Transverse colon (tissue), 4 donors: ENCODE measurements at places on chromosomes 4 and X. TPM values are rescaled to one million over a fixed set of nuclear protein-coding genes. Genes with fewer than 3 reads are reported as not detected.

Gene RTL3
- 1.1 TPM for total RNA-seq

Gene REELD1
- 0.27 TPM for total RNA-seq

Gene GUCY1B1
- 6.0 TPM for total RNA-seq

Gene MBNL3
- total RNA-seq = 37.4 TPM

Gene AIMP1
- 23.3 TPM for total RNA-seq

Gene SPP1
- total RNA-seq = 23.5 TPM

Gene COL4A6
- total RNA-seq = 0.55 TPM

Gene NR3C2
- 55.5 TPM for total RNA-seq

Gene TMSB15B
- 0.82 TPM for total RNA-seq

Gene FAM47A
- total RNA-seq = not detected

Gene BCORL1
- 5.6 TPM for total RNA-seq

Gene SMIM31
- 2.0 TPM for total RNA-seq

Gene CYLC1
- total RNA-seq = not detected

Gene FSTL5
- total RNA-seq = not detected

Gene SYN1
- 0.40 TPM for total RNA-seq

Gene HTRA3
- total RNA-seq = 1.5 TPM

Gene CLDN34
- not detected for total RNA-seq

Gene ATP2B3
- total RNA-seq = not detected

Gene DCHS2
- 20.6 TPM for total RNA-seq

Gene BANK1
- 0.20 TPM for total RNA-seq

Gene REPS2
- 18.4 TPM for total RNA-seq

Gene RPL34
- 363 TPM for total RNA-seq

Gene MAGEA8
- total RNA-seq = not detected

Gene VSIG4
- 7.5 TPM for total RNA-seq

Gene MTMR8
- total RNA-seq = 11.2 TPM

Gene SLC25A14
- total RNA-seq = 10.0 TPM

Gene TCEAL7
- total RNA-seq = 3.7 TPM

Gene CXCL8
- not detected for total RNA-seq

Gene XAGE1A
- total RNA-seq = not detected

Gene ZFP42
- not detected for total RNA-seq

Gene AFF2
- total RNA-seq = 0.27 TPM

Gene CT45A10
- not detected for total RNA-seq

Gene VCX
- not detected for total RNA-seq

Gene CSAG2
- not detected for total RNA-seq

Gene SPANXA2
- not detected for total RNA-seq

Gene FDCSP
- total RNA-seq = not detected

Gene CHRDL1
- total RNA-seq = 13.8 TPM

Gene SSX5
- not detected for total RNA-seq

Gene TRPC3
- 1.1 TPM for total RNA-seq

Gene UGT2B11
- not detected for total RNA-seq

Gene IQSEC2
- total RNA-seq = 104 TPM

Gene IBSP
- total RNA-seq = not detected

Gene NEUROG2
- total RNA-seq = not detected

Gene PCSK1N
- total RNA-seq = 144 TPM

Gene SASH3
- total RNA-seq = 5.6 TPM

Gene LRP2BP
- total RNA-seq = 0.64 TPM

Gene SPANXN3
- total RNA-seq = not detected

Gene RAB33A
- 0.79 TPM for total RNA-seq

Gene SCML2
- total RNA-seq = 1.1 TPM

Gene VCX2
- total RNA-seq = not detected

Gene ALPK1
- 15.5 TPM for total RNA-seq

Gene GC
- not detected for total RNA-seq

Gene SAGE1
- total RNA-seq = not detected

Gene TENM3
- 4.4 TPM for total RNA-seq

Gene DCX
- total RNA-seq = not detected

Gene SLC4A4
- total RNA-seq = 182 TPM

Gene MAGEE2
- total RNA-seq = not detected
